ENCODE measurements at places on chromosomes 6 and 20. TPM values are rescaled to one million over a fixed set of nuclear protein-coding genes. Genes with fewer than 3 reads are reported as not detected.

GRCh38 chr6:4888841-4889240 lies 112.6 kb downstream of the CDYL start:
- DNase-seq, result no peak

DNA sequence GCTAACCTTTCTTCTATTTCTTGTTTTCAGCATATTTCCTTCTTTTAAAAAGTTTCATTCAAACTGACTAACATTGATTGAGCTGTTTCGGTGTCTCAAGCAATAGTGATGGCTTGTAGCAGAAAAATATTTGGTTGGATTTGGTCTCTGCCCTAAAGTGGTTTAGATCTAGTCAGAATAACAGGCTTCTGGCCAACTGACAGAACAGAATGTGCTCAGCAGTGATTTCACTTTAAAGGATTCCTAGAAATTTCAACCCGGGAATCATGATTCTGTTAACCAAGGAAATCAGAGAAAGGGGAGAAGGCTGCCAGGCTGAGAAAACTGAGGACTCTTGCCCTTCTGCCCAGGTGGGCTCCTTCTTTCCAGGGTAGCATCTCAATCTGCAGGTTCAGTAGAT lies 16.6 kb upstream of the GSTA1 start:
- no peak for DNase-seq

DNA sequence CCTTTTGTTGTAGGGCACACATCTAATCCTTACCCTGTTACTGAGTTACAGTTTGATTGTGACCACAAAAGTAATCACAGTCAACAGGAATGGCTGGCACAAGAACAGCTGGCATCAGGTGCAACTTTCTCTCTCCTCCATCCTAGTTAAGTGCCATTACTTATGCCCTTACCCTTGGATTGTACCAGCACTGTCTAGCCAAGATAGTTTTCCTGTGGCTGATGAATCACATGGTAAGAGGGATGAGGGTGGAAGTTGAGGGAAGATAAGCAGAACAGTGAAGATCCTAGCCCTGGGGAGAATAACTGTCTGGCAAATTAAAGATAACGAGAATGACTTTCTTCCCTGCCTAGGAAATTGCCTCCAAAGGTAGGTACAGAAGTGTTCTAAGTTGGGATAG lies 42.0 kb downstream of the RNF217 start:
- DNase-seq, result peak; percentile 31

Gene THBD
- 20.6 TPM for total RNA-seq

DNA sequence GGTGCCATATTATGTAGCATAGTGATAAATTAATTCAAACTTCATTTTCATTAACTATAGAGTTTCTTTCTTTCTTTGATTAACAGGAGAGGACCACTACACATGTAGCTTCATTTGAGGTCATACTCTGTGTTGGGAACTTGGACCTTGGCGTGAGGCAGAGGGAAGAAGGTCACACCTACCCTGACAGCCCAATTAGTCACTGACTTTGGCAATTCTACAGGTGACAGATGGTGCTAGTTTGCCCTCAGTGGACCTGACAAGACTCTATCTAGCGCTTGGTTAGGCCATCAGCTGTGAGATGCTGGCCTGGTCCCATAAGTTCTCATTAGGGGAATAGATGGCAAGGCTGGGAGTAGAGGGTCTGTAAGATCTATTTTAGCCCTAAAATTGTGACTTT lies 14.2 kb downstream of the SLX4IP start:
- DNase-seq, result no peak

- no peak for DNase-seq
Observed at GRCh38 chr6:19035461-19036195, 648.5 kb downstream of the RNF144B start.

- no peak for DNase-seq
Observed at GRCh38 chr6:137498481-137499190, 4.4 kb upstream of the OLIG3 start.

DNA sequence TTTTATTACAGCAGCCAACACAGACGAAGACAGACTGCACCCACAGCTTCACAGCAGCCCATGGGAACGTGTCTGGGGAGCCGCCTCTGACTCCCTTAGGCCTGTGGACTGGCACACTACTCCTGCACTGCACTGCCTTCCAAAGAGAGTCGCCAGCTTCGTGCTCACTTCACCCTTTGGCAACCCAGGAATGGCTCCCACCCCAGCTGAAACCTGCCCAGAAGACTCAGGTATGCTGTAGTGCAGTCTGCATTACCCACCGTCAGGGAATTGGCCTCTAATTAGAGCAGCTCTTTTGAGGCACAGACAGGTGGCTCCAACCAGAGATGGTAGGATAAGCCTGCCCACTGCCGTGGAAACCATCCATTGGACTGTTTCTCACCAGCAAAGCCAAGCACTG lies 39.9 kb upstream of the FRMD1 start:
- no peak for DNase-seq

DNA sequence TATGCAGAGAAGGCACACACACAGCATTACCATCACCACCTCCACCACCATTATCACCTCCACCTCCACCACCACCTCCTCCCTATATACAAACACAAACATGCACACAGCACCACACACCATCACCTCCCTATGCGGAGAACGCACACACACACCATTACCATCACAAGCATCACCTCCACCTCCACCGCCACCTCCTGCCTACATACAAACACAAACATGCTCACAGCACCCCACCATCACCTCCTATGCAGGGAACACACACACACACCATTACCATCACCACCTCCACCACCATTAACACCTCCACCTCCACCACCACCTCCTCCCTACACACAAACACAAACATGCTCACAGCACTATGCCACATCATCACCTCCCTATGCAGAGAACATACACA lies 236.5 kb upstream of the AFDN start:
- DNase-seq, result no peak

Gene B3GALT4
- total RNA-seq, result 7.5 TPM

DNA sequence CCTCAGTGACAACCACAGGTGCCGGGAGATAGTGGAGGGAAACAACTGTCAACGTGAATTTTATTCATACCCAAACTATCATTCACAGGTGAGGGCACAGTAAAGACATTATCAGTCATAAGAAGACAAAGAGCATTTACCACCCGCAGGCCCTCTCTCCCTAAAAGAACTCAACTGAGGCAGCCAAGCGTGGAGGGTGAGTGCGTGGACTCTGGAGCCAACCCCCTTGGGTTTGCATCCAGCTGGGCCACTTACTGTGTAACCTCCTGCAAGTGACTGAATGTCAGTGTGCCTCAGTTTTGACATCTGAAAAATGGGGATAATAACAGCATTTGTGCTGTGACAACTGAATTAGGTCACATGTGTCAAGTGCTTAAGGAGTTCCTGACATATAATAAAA lies 70.6 kb upstream of the KCNK16 start:
- DNase-seq, result no peak

DNA sequence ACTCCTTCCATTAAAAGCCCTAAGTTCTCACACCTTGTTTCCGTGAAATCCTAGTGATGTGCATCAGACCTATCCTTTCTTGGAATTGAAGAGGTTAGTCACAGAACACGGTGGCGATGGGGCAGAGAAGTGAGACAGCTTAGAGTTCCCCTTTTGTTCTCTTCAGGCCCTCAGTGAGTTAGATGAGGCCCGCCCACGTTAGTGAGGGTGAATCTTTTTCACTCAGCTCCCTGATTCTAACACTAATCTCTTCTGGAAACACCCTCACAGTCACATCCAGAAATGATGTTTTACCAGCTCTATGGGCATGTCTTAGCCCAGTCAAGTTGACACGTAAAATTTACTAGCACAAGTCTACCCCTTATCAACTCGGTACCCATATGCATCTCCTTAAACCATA lies 172.7 kb upstream of the NOX3 start:
- DNase-seq, result no peak

GRCh38 chr20:23121751-23122320 lies 35.7 kb upstream of the CD93 start:
- DNase-seq, result no peak

DNA sequence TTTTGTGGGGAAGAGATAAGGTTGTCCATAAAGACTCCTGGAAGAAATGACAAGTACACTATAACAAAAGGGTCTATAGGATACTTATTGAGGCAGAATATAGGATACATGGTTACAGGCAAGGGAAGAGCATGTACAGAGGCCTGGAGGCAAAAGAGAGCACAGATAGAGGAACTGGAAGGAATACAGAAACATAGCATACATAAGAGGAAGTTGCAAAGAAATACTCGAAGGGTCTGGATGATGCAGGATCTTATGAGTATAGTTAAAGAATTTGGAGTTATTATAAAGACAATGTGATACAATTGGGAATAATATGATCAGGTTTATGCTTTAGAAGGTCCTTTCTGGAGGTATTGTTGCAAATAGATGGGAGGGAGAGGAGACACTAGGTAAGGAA lies 592.7 kb upstream of the POU3F2 start:
- DNase-seq, result no peak

GRCh38 chr6:168075787-168076202 lies 3.2 kb downstream of the FRMD1 start:
- no peak for DNase-seq

GRCh38 chr20:5171064-5171789 lies 44.4 kb downstream of the CDS2 start:
- DNase-seq, result peak; percentile 48

GRCh38 chr6:139364302-139364981 lies 10.0 kb downstream of the CITED2 start:
- no peak for DNase-seq

GRCh38 chr6:134466771-134467525 lies 149.0 kb upstream of the SGK1 start:
- no peak for DNase-seq

Gene BACH2
- total RNA-seq, result 2.0 TPM

Measured in left cardiac atrium (tissue), 4 donors.